ENCODE measurements at places on chromosomes 1 and 21. TPM values are rescaled to one million over a fixed set of nuclear protein-coding genes. Genes with fewer than 3 reads are reported as not detected.

Gene CELA3A
- not detected for total RNA-seq

DNA sequence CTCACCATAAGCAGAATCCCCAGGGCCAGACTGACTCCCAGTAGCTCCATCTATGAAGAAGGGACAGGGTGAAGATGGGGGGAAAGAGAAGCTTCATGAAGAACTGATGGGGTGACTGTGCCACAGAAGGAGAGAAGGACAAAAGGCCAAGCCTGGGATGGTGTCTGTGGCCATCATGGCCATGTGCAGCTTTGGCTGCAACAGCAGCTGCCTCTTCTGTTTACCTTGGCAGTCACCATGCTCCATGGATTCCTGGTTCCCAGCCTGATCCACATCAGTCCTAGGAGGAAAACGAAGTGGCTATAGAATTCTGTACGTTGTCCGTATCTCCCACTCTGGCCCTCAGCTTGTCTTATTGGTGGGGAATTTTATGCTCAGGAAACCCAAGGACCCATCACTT, 12.0 kb downstream of the SEMA6C start:
- DNase-seq = no peak

Gene AMPD1
- not detected for total RNA-seq

DNA sequence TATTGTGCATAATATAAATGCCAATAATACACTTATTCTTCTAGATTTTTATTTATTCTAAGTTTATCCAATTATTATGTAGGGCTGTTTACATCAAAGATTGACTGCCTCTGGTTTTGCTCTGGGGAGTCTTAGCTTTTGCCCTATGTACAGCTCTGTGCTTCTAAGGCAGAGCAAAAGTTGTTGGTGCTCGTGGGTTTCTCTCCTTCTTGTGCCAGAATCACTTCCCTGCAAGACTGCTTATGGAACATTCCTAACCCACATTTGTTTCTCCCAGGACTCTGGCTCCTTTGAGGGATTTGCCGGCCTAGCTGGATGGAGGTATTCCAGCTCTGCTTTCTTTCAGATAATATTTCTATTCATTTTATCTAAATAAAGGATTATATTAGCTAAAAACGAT, 849.1 kb downstream of the USP25 start:
- no peak for DNase-seq
